ENCODE measurements at places on chromosomes 7 and 10. TPM values are rescaled to one million over a fixed set of nuclear protein-coding genes. Genes with fewer than 3 reads are reported as not detected.

DNA sequence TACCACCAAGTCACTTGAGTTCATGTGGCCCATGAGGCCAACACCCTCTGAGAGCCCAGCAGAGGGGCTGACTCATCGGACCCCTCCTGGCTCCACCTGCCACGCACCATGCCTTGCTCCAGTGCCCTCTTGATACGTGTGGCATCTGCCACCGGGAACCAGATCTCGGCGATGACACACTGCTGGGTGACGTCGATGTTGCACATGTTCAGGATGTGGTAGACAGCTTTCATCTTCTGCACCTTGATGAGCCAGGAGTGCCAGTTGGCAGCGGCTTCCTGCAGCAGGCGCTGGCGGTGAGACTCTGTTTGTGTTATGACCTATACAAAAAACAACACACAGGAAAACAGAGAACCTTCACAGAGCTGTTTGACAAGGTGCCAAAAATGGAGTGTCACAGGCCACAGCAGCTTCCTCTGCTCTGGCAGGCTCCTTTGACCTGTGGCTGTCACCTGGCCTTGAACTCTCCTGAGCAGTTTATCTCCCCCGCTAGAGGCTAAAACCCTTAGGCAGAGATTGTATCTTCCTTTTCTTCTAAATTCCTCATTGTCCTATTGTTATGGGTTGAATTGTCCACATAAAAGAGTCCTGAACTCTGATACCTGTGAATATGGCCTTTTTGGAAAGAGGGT, 45.2 kb upstream of the TMEM213 start:
- DNase-seq, result no peak

DNA sequence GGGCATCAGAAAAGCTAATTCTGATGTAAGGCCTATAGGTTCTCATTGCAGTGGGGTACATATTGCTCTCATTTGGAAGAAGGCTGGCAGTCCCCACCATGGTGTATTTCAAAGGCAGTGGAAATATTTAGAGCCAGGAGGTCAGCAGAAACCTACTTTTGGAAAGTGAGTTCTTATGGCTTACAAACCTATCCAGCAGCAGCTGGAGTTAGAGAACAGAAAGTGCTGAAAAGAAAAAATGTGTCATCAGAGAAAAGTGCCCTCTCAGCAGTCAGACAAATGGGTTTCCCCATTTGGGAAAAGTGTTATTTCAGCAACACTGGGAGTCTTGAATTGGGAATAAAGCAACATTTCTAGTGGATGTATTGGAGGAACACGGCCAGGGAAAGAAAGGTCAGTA, 105.7 kb upstream of the IGFBP3 start:
- DNase-seq, result no peak

DNA sequence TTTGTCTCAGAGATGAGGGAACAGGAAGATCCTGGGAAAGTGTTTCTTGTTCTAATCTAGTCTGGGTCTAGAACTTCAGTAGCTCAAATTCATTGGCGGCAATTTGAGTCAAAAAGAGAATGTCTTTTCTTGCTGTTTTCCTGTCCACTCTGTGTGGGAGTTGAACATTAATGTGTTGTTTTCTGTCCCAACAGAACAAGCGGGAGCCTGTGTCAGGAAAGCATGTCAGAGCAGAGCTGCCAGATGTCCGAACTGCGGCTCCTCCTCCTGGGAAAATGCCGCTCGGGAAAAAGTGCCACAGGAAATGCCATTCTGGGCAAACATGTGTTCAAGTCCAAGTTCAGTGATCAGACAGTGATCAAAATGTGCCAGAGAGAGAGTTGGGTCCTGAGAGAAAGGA, 16.0 kb downstream of the GIMAP8 start:
- no peak for DNase-seq

- no peak for DNase-seq
Observed at GRCh38 chr10:132258423-132258822, 49.3 kb downstream of the STK32C start.

DNA sequence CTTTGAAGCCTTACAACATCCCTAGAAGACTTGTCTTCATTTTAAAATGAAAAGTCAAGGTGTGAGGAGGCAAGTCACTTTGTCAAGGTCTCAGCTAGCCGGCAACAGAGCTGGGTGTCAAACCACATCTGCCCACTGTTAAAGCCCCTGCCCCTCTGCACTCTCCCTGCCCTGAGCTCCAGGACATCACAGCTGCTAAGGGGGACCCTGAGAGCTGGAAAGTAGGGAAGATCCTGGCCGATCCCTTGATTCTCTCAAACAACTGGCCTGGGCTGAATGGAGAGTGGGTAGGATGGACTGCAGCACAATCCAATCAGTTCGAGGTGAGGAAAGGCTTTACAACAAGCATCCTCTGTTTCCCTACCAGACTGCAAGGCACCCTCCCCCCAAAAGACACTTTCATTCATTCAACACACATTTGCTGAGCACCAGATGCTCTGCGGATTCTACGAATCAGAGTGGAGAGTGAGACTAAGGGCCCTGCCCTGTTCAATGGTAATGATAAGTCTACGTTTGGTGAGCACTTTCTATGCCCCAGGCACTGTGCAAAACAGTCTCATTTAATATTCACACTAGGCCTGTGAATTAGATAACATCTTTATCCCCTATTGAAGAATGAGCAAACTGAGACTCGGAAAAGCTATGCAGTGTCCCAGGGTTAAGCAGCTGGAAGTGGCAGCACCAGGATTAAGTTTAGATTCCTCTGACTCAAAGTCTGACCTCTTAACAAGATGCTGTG, 148.1 kb downstream of the HERPUD2 start:
- no peak for DNase-seq

GRCh38 chr10:34962866-34963265, 127.3 kb downstream of the CUL2 start:
- DNase-seq, result no peak

- no peak for DNase-seq
Observed at GRCh38 chr7:14551310-14551709, 351.2 kb downstream of the DGKB start.

DNA sequence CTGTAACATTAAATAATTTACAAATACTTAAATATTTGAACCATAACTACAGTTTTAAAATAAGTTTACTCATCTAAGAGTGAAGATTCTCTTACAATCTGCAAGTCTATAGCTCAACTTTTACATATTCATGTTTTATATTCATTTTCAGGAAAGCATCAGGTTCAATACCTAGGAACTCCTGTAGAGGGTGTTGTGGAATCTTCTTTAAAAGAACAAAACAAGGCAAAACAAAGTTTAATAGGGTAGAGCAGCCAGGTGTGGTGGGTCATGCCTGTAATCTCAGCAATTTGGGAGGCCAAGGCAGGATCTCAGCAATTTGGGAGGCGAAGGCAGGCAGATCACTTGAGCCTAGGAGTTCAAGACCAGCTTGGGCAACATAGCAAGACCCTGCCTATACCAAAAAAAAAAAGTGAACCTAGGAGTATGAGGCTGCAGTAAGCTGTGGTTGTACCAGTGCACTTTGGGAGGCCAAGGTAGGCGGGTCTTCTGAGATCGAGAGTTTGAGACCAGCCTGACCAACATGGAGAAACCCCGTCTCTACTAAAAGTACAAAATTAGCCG, 45.1 kb downstream of the ST8SIA6 start:
- DNase-seq, result no peak

DNA sequence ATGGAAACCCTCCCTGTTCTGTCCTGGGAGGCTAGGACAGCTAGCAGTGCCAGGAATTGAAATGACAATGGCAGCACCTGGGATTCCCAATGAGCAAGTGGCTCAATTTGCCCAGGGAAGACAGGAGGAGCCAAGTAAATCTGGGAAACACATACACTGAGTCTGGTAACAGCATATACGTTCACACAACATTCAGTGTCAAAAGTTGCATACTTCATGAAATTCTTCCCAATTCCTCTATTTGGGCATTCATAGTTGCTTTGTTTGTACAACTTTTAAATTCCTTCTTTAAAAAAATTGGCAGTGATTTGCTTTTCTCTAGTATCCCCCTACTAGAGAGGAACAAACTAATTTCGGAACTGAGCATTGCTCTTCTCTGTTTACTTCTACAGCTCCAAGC, 2.9 kb upstream of the FRMD4A start:
- no peak for DNase-seq

- DNase-seq, result no peak
Observed at GRCh38 chr7:7707246-7707645, 11.2 kb downstream of the RPA3 start.

DNA sequence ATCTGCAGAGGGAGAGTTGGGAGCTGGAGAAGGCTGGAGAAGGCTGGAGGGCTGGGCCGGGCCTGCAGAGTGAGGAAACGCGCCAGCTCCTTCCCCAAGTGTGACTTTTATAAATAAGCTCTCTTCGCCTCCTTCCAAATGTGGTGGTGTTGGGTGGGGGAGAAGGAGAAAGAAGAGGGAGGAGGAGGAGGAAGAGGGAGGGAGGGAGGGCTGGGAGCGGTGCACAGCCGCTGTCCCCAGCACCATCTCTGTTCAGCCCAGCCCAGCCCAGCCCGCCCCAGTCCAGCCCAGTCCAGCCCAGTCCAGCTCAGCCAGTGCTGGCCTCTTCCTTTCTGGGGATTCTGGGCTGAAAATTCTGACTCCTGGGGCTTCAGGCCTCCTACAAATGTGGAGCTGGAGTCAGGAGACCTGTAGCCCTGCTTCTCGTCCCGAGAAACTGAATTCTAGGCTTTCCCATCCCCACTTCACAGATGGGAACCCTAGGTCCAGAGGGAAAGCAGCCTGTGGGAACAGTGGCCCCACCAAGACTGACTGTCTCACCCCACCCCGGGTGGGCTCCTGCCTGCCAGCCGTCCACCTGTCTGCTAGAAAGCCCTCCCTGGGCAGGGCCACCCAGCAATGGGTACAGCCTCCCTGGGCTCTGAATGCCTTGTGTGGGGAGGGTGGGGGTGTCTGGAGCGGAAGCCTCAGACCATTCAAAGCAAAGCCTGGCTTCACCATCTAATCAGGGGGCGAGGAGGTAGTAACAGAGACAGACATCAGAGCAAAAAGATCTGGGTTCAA, 2.3 kb downstream of the STX1A start:
- no peak for DNase-seq

- DNase-seq, result no peak
Observed at GRCh38 chr10:69247313-69247710, 27.2 kb downstream of the HKDC1 start.

DNA sequence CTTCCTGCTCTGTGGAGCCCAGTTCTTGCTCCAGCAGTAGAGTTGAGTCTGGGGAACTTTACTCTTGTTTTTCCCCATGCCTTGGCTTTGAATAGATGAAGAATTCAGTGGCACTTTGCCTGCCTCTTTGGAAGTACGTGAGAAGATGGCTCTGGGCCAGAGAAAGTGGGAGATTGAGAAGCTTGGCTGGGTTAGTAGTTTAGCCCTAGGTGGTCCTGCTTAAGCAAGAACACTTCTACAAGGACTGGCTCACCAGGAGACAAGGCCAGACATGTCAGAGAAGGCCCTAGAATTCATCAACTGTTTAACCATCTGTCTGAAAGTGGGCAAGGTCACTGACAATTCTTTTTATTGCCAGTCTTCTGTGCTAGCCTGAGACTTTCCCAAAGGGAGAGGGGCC, 410.3 kb downstream of the TYW1 start:
- DNase-seq, result no peak

GRCh38 chr10:121771966-121772365, 155.9 kb downstream of the ATE1 start:
- DNase-seq, result no peak

DNA sequence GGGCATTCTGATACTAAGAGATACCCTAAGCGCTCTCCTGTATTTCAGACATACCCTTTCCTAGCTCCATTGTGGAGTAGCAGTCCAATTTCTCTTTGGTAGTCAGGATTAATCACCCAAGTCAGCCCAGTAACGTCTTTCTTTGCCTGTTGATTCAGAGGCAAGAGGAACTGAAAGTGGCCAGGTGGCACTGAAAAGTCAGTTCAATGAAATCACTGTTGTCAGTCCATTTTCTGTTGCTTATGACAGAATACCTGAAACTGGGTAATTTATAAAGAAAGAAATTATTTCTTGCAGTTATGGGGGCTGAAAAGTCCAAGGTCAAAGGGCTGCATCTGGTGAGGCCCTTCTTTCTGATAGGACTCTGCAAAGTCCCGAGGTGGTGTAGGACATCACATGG, 40.2 kb downstream of the ANKRD61 start:
- DNase-seq, result no peak

DNA sequence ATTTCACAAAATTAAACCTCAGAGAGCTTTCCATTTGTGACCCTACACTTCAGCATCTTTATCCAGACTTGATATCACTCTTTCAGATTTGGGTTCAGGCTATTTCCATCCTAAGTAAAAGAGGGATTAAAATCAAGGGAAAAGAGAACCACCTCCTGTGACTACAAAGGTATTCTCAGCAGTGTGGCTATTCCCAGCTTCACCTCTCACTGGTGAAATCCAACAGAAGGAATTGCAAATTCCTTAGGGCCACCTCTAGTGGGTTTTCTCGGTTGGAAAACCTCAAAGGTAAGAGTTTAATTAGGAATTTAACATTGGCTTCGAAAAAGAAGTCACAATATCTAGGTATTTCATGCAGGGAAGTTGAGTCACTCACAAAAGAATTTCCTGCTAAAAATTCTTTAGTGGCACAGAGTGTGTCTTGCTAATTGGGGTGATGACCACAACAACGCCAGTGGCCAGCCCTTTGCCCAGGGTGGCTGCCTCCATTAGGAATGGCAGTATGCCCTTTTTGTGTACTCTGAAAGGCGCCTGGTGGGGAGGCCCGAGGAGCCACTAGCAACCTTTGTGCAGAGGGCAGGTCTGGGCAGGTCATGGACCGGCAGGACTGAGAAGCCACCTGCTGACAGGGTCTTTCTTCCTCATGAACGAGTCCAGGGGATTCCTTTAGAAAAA, 52.2 kb downstream of the SEM1 start:
- DNase-seq, result no peak

DNA sequence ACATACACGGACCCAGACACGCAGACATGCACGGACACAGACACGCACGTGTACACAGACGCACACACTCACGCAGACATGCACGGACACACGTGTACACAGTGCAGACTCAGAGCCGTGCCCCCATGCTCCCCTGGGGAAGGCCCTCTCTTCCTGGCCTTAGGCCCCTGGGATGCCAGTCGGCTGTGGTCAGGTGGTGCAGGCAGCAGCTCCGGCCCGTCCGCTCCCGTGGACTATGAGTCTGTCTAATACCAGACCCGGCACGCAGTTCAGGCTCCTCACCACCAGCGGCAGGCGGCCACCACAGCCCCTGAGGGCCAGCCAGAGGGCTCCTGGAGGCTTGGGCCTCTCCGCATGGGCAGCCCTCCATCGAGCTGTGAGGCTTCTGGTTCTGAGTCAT, 52.0 kb upstream of the NKX6-2 start:
- DNase-seq, result no peak

Gene ANXA8
- polyA plus RNA-seq, result 0.20 TPM

Gene CALHM2
- 11.3 TPM for polyA plus RNA-seq

Gene TUBAL3
- not detected for polyA plus RNA-seq

Gene ITIH2
- polyA plus RNA-seq, result not detected

Gene NODAL
- polyA plus RNA-seq, result not detected

Gene CCDC136
- 19.7 TPM for polyA plus RNA-seq

Gene MICALL2
- polyA plus RNA-seq, result 9.6 TPM

Gene ADIRF
- 3.9 TPM for polyA plus RNA-seq

Gene AKR1C2
- polyA plus RNA-seq, result 8.2 TPM

Gene WIPF3
- not detected for polyA plus RNA-seq

Gene ASB10
- polyA plus RNA-seq, result not detected

Gene KCND2
- polyA plus RNA-seq, result 0.27 TPM

Gene LGI1
- polyA plus RNA-seq, result not detected

Gene ITPRID1
- polyA plus RNA-seq, result not detected

Gene GLCCI1
- polyA plus RNA-seq, result 8.1 TPM
